Activated T-helper 9 cell treated with anti-CD3 and anti-CD28 coated beads, Interleukin-2, amount 50 U/mL, for 16 hours (primary cell): ENCODE measurements at places on chromosomes 6 and 20.

DNA sequence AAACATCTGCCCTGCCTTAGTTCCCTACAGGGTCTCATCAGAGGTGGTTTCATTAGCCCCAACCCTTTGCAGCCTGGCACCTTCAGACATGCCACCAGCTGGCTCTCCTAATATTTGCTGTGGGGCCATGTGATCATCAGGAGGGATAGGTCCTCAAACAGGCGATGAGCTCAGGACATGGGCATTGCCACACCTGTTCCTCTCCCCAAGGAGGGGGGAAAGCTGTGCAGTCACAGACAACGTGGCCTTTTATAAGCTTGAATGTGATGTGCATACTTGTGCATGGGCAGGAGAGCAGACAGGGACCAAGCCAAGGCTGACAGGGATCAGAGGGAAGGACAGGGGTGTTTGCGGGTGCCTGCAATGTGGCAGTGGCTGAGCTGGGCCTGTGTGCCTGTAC lies 78.8 kb upstream of the ZNFX1 start:
- no peak for DNase-seq

- DNase-seq, result no peak
These were observed 11.9 kb downstream of the PRR18 start for GRCh38 chr6:166296035-166296883.

DNA sequence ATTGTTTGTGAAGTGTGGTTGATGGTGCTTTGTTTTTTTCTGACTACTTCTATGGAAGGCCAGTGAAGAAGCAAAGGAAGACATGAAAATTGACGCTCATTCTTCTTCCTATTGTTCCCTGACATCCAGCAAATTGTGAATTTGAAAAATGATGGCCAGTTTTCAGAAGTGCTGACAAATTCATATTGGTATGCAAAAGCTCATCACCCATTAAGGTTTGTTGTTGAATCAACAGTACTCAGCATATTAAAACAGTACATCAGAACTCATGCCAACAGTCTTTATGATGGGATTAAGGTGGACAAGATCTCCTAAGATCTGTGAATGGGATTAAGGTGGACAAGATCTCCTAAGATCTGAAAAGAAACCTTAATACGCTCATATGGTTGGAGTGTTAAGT lies 1.0 kb upstream of the MTG2 start:
- no peak for DNase-seq

DNA sequence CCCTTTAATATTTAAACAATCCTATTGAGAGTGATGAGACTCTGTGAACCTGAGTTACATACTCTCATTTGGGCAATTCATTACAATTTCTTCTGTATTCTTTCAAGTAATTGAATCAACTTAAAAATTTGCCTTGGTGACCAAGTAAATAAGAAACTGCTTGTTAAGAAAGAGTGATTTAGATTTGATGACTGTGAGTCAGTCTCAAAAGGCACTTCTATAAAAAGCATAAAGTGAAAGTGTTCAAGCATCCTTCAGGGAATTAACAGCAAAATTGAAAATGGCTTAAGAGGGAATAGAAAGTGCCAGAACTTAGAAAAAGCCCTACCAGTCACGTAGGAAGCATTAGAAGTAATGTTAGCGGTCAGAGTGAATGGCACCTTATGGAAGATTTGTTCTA lies 654.7 kb downstream of the EPM2A start:
- no peak for DNase-seq

- DNase-seq, result no peak
These were observed 62.3 kb upstream of the SLCO4A1 start for GRCh38 chr20:62580052-62580451.

GRCh38 chr6:88705601-88706000 lies 257.8 kb downstream of the RNGTT start:
- DNase-seq, result no peak

DNA sequence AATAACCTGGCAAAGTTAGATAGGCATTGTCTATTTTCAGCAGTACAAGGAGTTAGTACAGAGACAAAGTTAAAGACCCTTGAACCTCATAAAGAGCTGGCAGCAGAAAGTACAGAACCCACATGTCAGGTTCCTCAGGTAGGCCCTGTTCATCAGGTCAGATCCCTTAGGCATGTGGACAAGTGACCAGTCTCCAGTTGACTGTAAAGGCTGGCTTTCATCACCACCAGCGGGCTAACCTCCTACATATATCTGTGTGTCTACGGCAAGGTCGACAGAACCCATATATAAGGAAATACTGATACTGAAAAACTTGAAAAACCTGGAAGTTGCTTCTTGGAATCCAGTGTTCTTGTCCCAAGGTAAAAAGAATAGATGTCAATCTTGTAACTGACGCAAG lies 223.1 kb upstream of the SGK1 start:
- no peak for DNase-seq
